Sciatic nerve (tissue), 2 donors: ENCODE measurements at places on chromosomes 5 and 9. TPM values are rescaled to one million over a fixed set of nuclear protein-coding genes. Genes with fewer than 3 reads are reported as not detected.

DNA sequence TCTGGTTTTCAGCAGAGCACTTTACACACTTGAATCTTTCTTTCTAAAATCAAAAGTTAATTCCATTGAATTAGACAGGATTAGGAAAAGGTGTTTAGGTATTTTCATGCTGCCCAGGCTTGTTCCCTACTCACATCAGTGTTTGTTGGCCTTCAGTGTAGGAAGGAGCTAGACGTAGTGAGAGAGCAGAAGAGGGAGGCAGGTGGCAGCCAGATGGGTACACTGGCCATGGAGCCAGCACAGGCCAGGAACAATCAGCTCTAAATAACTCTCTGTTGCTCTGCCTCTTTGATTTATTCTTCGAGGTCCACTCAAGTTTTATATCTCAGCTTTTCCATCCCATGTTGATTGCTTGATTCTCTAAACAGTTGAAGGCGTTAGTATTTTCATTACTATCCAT is 529.6 kb downstream of the PSAT1 start:
- no peak for DNase-seq

The LMNB1 gene
- total RNA-seq: 9.2 TPM

GRCh38 chr9:89218040-89218928 is 39.7 kb upstream of the SHC3 start:
- no peak for DNase-seq

GRCh38 chr5:41896230-41896629 is 7.9 kb upstream of the RIMOC1 start:
- no peak for DNase-seq

The GCNT4 gene
- total RNA-seq: 1.4 TPM

GRCh38 chr5:136228136-136228757 is 35.3 kb upstream of the SMIM32 start:
- DNase-seq: no peak

DNA sequence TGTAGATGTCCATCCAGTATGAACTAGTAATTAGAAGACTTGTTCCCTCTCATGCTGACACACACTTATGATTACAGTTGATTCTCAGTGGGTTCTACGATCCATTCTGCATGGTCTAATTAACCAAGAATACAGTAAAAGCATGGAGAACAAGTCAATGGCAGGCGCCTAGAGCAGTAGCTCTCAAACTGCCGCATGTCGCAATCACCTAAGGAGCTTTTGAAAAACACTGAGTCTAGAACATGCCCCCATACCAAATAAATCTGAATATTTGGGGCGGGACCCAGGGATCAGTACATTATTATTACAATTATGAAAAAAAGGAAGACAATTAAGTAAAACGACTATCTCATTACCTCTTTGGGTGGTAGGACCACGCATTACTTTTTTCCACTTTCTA is 26.7 kb upstream of the CEP78 start:
- DNase-seq: no peak

The TSSK1B gene
- total RNA-seq: 0.36 TPM

The GABRP gene
- 0.45 TPM for total RNA-seq
